Trophoblast cell (in vitro differentiated cells and primary cell): ENCODE measurements at places on chromosomes 13 and 19.

DNA sequence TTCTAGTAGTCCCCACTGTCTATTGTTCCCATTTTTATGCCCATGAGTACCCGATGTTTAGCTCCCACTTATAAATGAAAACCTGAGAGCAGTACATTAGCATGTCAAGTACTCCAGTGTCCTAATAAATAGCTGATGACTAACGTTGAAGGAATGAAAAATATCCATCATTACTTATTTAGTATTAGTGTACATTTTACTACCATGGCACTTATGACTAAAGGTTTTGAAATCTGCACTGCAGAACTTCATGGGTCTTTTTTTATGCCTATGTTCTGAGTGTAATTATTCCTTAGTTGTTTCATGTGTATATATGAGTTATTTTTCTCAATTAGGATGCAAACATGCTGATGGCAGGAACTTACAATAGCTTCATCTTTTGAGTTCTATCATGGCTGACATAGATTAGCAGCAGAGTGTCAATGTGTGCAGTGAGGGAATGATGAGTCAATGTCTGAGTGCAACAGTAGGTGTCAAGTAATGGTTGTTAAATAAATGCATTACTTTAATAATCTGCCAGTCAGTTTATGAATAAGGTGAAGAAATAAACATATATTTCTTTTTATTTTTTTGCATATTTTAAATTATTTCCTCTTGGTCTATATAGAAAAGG is 188.4 kb downstream of the ITGBL1 start:
- peak; percentile 36 for DNase-seq

DNA sequence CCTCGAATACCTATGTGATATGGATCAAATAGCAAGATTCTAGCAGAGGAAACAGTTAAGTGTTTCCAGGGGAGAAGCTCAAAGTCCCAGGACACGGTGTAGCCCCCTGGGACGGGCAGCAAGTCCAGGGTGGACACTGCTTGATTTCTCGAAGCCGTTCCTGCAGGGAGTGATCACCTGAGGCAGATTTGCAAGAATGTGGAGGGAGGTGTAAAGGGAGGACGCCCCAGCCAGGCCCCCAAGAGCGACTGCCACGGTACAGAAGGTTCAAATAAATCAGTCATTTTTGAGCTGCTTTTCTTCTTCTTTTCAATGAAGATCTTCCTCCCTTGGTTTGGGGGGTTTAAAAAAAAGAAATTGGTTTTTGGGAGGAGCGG is 41.4 kb downstream of the KLF2 start:
- DNase-seq: no peak

DNA sequence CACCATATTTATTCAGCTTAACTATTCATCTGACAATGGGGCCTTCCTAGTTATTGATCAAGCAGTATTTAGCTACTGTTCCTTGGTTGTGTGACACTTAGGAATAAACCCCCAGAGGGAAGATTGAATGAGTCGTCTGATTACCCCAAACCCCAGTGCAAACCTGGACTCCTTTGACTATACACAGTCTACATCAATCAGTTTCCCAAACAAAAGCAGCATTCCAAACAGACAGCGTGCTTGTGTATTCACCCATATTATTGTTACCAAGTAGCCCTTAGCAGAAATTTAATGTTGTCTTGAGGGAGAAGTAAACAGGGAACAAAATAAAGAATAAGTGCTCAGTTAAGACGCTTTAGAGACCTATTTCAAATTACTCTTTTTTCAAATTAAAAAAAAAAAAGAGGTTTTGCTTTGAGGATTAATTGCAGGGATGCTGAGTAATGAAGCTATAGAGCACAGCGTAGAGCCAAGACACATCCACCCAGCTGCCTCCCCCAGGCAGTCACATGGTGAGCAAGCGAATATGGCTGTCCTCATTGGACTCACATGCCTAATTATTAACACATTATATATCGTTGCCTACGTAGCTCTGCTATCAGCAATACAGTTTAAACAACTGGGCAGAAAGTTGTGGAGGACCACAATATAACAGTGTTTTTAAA is 14.7 kb upstream of the B3GLCT start:
- DNase-seq: no peak

GRCh38 chr13:100361504-100361903 is 227.1 kb downstream of the GGACT start:
- no peak for DNase-seq

DNA sequence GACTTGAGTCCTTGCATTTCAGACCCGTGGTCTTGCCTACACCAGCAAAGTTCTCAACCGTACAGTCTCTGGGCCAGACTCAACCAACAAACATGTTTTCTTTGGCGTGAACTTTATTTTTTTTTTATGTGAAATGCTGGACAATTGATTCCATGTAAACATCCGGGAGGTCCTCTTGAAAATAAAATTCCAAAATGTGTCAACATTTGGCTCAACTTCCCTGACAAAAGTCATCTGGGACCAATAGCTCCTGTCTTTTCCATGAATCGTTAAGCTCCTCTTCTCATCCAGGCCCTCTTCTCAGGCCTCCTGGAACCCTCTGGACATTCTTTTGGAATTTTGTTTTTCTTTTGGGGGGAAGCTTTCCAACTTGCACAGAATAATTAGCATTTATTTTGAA is 2.7 kb downstream of the ALDH16A1 start:
- DNase-seq: no peak

GRCh38 chr13:39037410-39037879 is 444 bp downstream of the PROSER1 start:
- peak; percentile 76 for DNase-seq

DNA sequence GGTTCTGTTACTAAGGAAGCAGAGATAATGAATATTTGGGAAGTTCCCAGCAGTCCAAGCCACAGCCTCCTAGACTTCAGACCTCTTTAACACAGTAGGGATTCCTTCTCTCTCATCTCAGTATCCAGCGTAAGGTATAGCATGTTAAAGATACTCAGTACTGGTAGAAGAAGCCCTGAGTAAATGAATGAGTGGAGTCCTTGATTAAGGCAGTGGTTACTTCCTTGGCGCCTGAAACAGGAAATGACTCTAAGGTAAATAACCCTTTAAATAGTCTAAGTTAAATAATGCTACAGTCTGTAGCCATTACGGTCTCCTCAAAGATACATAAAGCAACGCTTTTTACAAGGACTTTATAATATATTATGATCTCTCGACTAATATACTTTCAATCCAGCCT is 650.8 kb upstream of the MIR17HG start:
- no peak for DNase-seq
